Neural progenitor cell (in vitro differentiated cells): ENCODE measurements at places on chromosomes 7 and 10. TPM values are rescaled to one million over a fixed set of nuclear protein-coding genes. Genes with fewer than 3 reads are reported as not detected.

- DNase-seq, result no peak
These were observed 2.9 kb upstream of the CD36 start for GRCh38 chr7:80635533-80635932.

DNA sequence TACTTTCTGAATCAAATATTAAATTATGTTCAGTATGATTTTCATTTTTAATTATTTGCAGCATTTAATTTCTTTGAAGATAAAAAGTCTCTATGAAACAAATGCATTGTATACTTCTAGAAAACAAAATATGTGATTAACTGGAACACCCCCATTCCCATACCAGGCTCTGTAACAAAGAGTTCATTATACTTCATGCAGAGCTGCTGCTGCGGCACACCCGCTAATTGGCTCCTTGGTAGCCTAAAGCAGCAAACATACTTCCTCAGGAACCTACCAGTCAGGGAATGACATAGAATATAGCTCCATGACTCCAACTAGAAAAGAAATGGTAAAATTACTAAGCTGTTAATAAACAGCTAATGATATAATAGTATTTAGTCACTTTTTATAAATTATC lies 19.3 kb downstream of the RAB11FIP2 start:
- peak; percentile 36 for DNase-seq

VKORC1L1 gene
- total RNA-seq, result 14.2 and 16.0 TPM in 2 replicates

DNA sequence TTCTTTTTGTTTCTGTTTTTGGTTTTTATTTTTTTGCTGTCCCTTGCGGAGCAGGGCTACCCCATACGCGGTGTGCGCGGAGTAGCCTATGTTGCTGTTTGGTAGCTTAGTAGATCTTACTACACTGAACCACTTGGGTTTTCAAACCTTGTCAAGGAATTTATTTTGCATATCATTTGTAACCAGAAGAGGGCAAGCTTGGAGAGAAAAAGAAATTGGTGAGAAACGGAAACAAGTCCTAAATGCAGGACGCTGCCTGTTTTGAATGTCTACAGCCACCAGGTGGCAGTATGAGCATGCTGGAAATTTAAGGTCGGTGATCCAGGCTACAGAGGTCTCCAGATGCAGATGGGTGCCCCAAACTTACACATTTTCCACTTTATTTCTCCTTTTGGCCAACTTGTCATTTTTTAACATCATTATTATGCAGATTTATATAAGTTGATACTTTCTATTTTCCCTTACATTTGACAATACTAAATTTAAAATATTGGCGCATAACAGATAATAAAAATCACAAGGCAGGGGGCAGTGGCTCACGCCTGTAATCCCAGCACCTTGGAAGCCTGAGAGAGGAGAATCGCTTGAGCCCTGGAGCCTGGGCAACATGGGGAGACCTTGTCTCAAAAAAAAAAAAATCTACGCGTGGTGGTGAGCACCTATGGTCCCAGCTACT lies 15.3 kb upstream of the TRA2A start:
- peak; percentile 86 for DNase-seq

- DNase-seq, result no peak
These were observed 72.4 kb upstream of the LRRC4 start for GRCh38 chr7:128103498-128104107.

SPDYE6 gene
- total RNA-seq, result not detected in 2 replicates

DNA sequence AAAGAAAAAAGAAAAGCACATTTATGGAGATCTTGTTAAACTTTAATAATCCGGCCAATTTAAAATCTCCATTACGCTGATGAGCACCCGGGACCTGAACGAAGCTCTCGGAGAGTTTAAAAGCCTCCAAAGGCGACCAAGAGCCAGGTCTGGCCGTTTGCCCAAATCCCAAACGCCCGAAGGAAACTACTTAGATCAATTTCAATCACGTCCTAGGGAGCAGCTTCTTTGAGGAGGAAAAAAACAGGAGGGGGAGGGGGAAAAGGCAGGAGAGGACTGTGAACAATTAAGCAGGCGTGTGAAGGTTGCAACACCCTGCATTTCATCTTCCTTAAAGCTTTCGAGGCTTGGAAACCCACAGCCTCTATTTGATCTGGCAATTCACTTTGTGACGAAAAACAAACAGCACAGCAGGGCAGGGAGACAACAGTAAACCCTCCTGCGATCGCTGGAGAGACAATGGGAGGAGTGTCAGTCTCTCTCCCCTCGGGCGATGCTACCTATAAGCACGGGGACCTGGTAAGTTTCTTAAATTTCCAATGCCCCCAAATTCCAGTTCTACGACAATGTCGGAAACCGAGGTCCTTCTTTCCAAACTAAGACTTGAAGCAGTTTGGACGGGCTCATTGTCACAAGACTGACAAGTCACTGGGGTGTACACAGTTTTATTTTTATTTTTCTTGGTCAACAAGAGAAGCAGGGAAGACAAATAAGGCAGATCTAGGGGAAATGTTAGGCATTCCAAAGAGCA lies 1.2 kb downstream of the KLF6 start:
- DNase-seq, result peak; percentile 83

GRCh38 chr10:112803961-112804401 lies 146.1 kb upstream of the TCF7L2 start:
- DNase-seq, result peak; percentile 34

- DNase-seq, result no peak
These were observed 43.2 kb downstream of the COBL start for GRCh38 chr7:51273360-51273759.

- DNase-seq, result no peak
These were observed 232.2 kb upstream of the TEX47 start for GRCh38 chr7:89027781-89028180.

SPDYE9 gene
- not detected in 2 replicates for total RNA-seq

MSS51 gene
- 1.4 and 2.2 TPM in 2 replicates for total RNA-seq

TFPI2 gene
- 1.5 and 5.8 TPM in 2 replicates for total RNA-seq

MOGAT3 gene
- total RNA-seq, result not detected in 2 replicates

DNA sequence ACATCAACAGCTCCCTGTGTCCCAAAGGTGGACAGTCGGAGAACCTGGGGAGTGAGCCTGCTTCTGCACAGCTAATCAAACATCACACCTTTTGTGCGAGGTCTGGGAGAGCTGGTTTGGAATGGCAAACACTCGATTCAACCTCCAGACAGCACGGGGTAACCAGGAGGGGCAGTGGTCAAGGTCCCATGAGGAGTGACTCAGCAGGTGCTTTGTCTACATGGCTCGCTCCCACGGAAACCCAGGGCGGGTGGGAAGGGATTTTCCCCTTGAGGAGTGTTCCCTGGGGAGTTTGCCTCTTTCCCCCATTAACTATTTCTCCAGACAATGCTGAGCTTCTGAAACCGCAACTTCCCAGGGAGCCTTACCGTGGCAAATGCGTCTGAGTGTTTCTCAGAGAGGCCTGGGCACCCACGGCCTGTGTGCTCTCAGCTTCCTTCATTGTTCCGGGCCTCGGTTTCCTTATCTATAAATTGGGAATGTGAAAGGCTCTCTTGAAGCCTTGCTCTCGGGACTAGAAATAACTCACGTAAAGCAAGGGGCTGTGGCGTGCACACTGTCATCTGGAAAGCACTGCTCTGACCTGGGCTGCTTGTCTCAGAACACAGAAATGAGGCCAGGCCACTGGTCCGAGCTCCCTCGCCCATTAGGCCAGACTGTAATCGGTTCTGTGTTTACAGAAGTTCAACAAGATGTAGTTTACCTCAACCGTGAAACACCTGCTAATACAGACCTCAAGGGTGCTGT lies 14.0 kb upstream of the GTPBP4 start:
- DNase-seq, result no peak

HACD1 gene
- 1.9 and 3.1 TPM in 2 replicates for total RNA-seq

GRCh38 chr10:74179111-74179710 lies 28.2 kb downstream of the ADK start:
- DNase-seq, result no peak

DNA sequence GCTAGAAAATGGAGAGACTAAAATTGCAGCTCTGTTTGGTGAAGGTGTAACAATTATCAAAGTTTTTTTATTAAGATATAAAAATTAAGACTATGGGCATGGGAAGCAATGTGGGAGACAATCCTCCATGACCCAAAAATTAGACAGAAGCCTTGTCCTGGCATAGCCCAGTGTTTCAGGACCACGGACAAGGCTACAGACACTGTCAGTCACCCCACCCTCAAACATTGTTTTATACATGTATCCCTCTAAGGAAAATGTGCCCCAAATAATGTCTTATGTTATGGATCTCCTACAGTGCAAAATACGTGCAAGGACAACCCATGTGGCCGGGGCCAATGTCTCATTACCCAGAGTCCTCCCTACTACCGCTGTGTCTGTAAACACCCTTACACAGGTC lies 24.0 kb downstream of the HABP2 start:
- DNase-seq, result peak; percentile 67

- no peak for DNase-seq
These were observed 2.9 kb downstream of the SFXN4 start for GRCh38 chr10:119162452-119163092.

ATRNL1 gene
- total RNA-seq, result 6.9 and 16.4 TPM in 2 replicates

DNA sequence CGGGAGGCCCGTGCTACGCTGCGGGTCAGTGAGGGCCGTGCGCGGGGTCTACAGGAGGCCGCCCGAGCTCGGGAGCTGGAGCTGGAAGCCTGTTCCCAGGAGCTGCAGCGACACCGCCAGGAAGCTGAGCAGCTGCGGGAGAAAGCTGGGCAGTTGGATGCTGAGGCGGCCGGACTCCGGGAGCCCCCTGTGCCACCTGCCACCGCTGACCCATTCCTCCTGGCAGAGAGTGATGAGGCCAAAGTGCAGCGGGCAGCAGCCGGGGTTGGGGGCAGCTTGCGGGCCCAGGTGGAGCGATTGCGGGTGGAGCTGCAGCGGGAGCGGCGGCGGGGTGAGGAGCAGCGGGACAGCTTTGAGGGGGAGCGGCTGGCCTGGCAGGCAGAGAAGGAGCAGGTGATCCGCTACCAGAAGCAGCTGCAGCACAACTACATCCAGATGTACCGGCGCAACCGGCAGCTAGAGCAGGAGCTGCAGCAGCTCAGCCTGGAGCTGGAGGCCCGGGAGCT lies 7.0 kb downstream of the LZTS2 start:
- DNase-seq, result no peak

GNAT3 gene
- total RNA-seq, result not detected in 2 replicates

GRCh38 chr7:28605427-28606085 lies 193.2 kb downstream of the CREB5 start:
- no peak for DNase-seq

- no peak for DNase-seq
These were observed at the start of gene WDFY4 for GRCh38 chr10:48684792-48685623. Gene WDFY4, plus strand, starts transcription at chr10:48684873. Its CDS starts 24,860 bp downstream, at chr10:48709733.

ADAM8 gene
- total RNA-seq, result 3.2 and 3.3 TPM in 2 replicates

COL17A1 gene
- total RNA-seq, result 1.5 and 2.3 TPM in 2 replicates

STEAP1B gene
- 1.6 and 3.0 TPM in 2 replicates for total RNA-seq

FMC1 gene
- 8.1 and 16.9 TPM in 2 replicates for total RNA-seq

GRCh38 chr7:16300361-16300895 lies 120.9 kb downstream of the CRPPA start:
- DNase-seq, result no peak

MDH2 gene
- 51.5 and 73.4 TPM in 2 replicates for total RNA-seq

SORBS1 gene
- total RNA-seq, result 10.1 and 16.1 TPM in 2 replicates
